ENCODE measurements at places on chromosomes 11 and 22. TPM values are rescaled to one million over a fixed set of nuclear protein-coding genes. Genes with fewer than 3 reads are reported as not detected.

GRCh38 chr11:10941414-10941813 is 83.6 kb upstream of the ZBED5 start:
- no peaks in the 10 kb centered on the region for H3K27me3 ChIP-seq
- peaks cover 2% of the 10 kb centered on the region for H3K4me1 ChIP-seq
- no peaks in the 10 kb centered on the region for H3K36me3 ChIP-seq
- H3K27ac ChIP-seq = peak overlapping the region; percentile 34
- H3K4me3 ChIP-seq = no peak overlapping the region

DNA sequence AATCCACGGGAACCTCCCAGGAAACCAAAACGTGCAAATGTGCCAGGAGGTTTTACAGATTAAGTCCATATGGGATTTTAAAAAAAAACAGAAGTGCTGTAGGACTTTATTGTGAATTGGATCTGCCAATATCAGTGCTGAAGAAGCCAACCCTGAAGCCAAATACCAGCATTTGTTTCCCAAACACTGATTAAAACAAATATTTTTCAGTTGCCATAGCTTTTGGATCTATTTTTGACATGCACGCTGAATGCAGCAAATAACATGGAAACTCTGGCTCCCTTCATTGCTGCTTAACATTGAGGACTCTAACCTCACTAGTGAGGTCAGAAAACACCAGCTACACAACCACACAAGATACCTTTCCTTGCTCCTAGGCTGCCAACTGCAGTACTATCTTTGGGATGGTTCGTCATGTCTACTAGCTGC is 28.4 kb upstream of the SIK2 start:
- no peak overlapping the region for H3K4me3 ChIP-seq
- DNase-seq = no peak
- H3K27me3 ChIP-seq = no peaks in the 10 kb centered on the region

DNA sequence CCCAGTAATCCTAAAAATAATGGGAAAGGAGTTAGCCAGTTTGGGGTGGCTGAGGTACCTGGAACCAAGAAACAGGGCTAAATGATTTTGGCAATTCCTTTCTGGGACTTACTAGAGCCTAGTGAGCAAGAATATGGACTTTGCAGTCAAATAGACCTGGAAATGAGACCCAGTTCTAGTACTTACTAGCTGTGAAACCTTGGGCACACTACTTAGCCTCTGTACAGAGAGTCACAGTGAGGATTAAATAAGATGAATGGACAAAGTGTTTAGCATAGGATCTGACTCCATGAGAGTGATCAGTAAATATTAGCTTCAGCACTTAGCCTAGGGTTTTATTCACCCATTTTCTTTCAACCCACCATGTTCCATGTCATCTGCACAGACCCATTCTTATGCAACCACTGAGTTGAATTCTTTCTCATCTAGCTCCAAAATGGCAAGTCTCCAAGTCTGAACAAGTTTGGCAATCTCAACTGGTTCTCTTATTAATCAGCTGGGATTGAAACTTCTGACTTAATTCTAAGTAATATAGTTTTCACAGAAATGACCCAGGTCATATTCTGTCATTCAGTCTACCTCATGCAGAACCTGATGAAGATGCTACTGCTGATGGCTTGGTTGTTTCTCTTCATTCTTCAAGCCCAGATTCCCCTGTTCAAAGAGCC is 15.0 kb upstream of the SORL1 start:
- H3K36me3 ChIP-seq = no peaks in the 10 kb centered on the region
- peaks cover 4% of the 10 kb centered on the region for H3K4me1 ChIP-seq
- no peaks in the 10 kb centered on the region for H3K27me3 ChIP-seq
- no peak overlapping the region for H3K4me3 ChIP-seq
- no peak overlapping the region for H3K27ac ChIP-seq

The NDUFC2 gene
- total RNA-seq = 112 TPM

Measured in ascending aorta (tissue), 2 donors.